ENCODE measurements at places on chromosomes 7 and 10.

GRCh38 chr7:103524042-103524907 is 78.3 kb upstream of the SLC26A5 start:
- H3K4me3 ChIP-seq = no peak overlapping the region
- H3K36me3 ChIP-seq = no peaks in the 10 kb centered on the region
- H3K27ac ChIP-seq = no peak overlapping the region
- H3K4me1 ChIP-seq = no peaks in the 10 kb centered on the region
- no peak for DNase-seq

DNA sequence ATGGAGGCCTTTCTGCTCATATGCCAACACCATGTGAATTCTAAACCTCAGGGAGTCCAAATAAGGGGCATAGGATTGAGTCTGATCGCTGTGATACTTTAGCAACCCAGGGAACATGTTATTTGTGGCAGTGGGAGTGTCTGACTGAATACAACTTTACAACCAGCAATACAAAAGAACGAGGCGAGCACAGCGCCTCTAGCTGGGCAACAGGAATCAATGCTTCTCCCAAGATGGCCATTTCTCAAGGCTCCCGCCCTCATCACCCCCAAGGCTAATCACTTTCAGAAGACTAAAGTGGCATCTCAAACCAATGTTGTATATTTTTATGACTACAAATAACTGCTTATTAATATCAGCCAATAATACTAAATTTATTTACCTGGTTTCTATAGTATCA is 28.1 kb downstream of the YWHAG start:
- no peak overlapping the region for H3K4me3 ChIP-seq
- H3K4me1 ChIP-seq = peaks cover 45% of the 10 kb centered on the region
- DNase-seq = no peak
- no peaks in the 10 kb centered on the region for H3K27me3 ChIP-seq

- DNase-seq = no peak
- peaks cover 62% of the 10 kb centered on the region for H3K27me3 ChIP-seq
These were observed 16.4 kb upstream of the PDZD8 start for GRCh38 chr10:117391436-117392205.

DNA sequence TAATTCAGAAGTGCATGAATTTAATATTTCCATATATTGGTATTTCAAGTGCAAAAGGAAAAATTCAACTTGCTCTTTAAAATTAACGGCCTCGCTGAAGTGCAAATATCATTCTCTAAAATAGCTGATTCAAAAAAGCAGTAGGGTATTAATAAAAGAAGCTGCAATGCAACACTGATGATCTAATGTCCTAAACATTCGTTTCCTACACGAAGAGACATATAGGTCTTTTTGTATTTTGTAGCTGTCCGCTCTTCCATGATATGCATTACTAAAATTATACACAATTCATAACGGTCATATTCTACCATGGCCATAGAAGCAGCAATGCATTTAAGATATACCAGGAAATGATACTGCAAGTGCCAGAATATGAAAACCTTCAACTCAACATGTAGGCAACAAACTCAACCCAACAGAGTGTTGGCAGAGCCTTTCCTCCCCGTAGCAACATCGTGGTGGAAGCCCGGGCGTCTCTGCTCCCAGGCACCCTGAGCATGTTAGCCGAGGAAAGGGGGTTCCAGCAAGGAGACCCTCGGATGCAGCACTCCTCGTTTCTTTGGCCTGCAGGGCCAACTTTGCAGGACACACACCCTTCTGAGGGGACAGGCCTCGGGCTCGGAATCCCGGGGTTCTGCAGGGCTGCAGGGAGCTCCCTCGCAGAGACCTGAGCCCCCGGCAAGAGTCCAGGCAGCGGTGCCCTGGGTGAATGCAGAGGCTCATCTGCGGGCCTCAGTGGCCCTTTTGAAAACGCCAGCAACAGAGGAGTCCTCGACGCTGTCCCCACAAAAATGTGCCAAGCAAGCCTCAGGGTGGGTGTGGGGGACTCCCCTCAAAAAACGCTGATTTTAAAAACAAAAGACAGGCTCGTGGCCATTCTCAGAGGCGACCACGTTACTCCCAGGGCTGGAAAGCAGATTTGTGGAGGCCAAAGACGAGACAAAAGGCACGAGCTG is 1.6 kb downstream of the FAM171A1 start:
- peaks cover 7% of the 10 kb centered on the region for H3K4me1 ChIP-seq
- H3K36me3 ChIP-seq = no peaks in the 10 kb centered on the region
- H3K27me3 ChIP-seq = peaks cover 51% of the 10 kb centered on the region

- H3K4me1 ChIP-seq = no peaks in the 10 kb centered on the region
- H3K27me3 ChIP-seq = peaks cover 6% of the 10 kb centered on the region
- H3K36me3 ChIP-seq = no peaks in the 10 kb centered on the region
- H3K4me3 ChIP-seq = no peak overlapping the region
These were observed 19.9 kb upstream of the FMC1 start for GRCh38 chr7:139321071-139321745.

DNA sequence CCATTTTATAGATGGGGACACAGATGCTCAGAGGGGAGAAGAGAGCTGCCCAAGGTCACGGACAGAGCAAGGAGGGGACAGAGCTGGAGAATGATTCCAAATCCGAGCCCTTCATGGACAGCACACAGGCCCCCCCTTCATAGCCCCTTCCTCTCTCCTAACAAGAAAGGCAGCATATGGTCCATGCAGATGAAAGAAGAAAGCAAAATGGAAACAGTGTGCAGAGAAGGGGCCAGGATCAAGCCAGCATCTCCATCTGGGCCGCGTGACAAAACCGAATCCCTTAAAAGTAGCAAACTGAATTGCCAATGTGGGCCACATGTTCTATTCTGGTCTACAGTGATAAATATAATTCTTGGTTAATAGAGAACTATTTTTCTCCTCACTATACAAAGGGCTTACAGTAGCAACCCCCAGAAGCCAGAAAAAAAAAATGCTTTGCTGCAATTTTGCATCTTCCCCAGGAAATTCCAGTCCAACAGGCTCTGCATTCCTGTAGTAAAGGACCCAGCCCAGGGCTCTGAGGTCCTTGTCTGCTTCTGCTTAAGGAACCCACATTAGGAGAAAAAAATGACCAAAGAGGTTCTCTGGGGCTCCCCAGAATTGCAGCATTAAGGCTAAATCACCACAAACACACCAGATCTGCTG is 7.8 kb downstream of the CPXM2 start:
- DNase-seq = no peak
- H3K27ac ChIP-seq = no peak overlapping the region
- H3K4me3 ChIP-seq = no peak overlapping the region
- H3K27me3 ChIP-seq = peaks cover 16% of the 10 kb centered on the region
- no peaks in the 10 kb centered on the region for H3K4me1 ChIP-seq
- no peaks in the 10 kb centered on the region for H3K36me3 ChIP-seq

GRCh38 chr10:35986756-35987502 is 344.8 kb upstream of the FZD8 start:
- H3K27ac ChIP-seq = no peak overlapping the region
- no peak overlapping the region for H3K4me3 ChIP-seq
- H3K36me3 ChIP-seq = no peaks in the 10 kb centered on the region
- DNase-seq = no peak
- H3K27me3 ChIP-seq = peaks cover 7% of the 10 kb centered on the region

- no peak for DNase-seq
- no peaks in the 10 kb centered on the region for H3K36me3 ChIP-seq
- H3K27ac ChIP-seq = no peak overlapping the region
- H3K27me3 ChIP-seq = peaks cover 29% of the 10 kb centered on the region
These were observed 81.6 kb upstream of the PRR15 start for GRCh38 chr7:29482056-29482455.

GRCh38 chr10:1532636-1533035 is 204.7 kb downstream of the ADARB2 start:
- H3K36me3 ChIP-seq = peaks cover 2% of the 10 kb centered on the region
- H3K27ac ChIP-seq = no peak overlapping the region
- no peak for DNase-seq
- H3K4me3 ChIP-seq = no peak overlapping the region

DNA sequence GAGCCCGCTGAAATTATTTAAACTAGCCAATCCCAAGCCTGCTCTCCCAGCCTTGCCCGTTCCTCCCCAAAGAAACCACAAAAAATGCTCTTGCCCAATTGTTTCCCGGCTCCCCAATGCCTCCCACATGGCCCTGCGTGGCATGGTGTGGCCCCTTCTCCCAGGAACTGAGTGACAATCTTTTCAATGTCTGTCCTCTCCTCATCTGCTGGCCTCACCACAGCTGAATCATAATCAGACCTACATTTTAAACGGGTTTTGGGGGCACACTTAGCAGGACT is 201.5 kb downstream of the PRPF18 start:
- H3K4me3 ChIP-seq = no peak overlapping the region
- H3K27ac ChIP-seq = peak overlapping the region; percentile 38
- H3K27me3 ChIP-seq = no peaks in the 10 kb centered on the region
- no peak for DNase-seq

GRCh38 chr7:100089458-100090196 is 858 bp downstream of the COPS6 start:
- H3K27ac ChIP-seq = peak overlapping the region; percentile 96
- no peak for DNase-seq
- H3K36me3 ChIP-seq = peaks cover 34% of the 10 kb centered on the region
- H3K27me3 ChIP-seq = no peaks in the 10 kb centered on the region
- peaks cover 30% of the 10 kb centered on the region for H3K4me1 ChIP-seq

DNA sequence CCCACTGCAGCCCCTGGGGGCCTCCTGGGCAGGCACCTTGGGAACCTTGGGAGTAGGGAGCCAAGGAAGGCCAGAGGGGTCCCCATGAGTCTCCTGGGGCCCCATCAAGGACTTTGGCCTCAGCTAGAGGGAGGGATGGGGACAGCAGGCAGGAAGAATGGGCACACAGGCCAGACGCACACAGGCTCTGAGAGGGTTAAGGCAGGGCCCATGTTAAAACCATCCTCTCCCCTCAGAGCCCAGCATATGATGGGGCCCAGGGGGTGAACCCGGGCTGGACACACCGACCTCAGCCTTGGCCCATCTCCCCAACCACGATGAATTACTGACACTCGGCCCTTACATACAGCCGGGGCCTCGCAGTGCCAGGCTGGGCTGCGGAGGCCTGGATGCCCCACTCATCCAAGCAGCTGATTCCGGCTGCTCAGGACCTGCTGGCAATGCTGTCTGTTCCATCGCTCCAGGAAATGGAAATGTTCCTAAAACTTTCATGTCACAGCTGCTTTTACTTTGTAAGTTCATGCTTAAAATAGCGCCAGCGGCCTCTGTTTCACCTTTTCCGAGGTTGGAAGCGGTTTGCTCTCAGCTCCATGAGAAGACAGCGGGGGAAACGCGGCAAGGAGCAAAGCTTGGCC is 17.3 kb upstream of the INPP5A start:
- H3K4me3 ChIP-seq = no peak overlapping the region
- H3K4me1 ChIP-seq = peaks cover 11% of the 10 kb centered on the region
- H3K27me3 ChIP-seq = no peaks in the 10 kb centered on the region
- H3K36me3 ChIP-seq = no peaks in the 10 kb centered on the region
- no peak for DNase-seq

GRCh38 chr7:117800841-117801240 is 72.4 kb downstream of the CTTNBP2 start:
- no peaks in the 10 kb centered on the region for H3K4me1 ChIP-seq
- no peak for DNase-seq
- H3K27me3 ChIP-seq = no peaks in the 10 kb centered on the region
- no peaks in the 10 kb centered on the region for H3K36me3 ChIP-seq

GRCh38 chr7:156058248-156058647 is 246.0 kb upstream of the SHH start:
- H3K36me3 ChIP-seq = no peaks in the 10 kb centered on the region
- peaks cover 2% of the 10 kb centered on the region for H3K27me3 ChIP-seq
- no peak overlapping the region for H3K4me3 ChIP-seq
- no peaks in the 10 kb centered on the region for H3K4me1 ChIP-seq
- no peak overlapping the region for H3K27ac ChIP-seq

DNA sequence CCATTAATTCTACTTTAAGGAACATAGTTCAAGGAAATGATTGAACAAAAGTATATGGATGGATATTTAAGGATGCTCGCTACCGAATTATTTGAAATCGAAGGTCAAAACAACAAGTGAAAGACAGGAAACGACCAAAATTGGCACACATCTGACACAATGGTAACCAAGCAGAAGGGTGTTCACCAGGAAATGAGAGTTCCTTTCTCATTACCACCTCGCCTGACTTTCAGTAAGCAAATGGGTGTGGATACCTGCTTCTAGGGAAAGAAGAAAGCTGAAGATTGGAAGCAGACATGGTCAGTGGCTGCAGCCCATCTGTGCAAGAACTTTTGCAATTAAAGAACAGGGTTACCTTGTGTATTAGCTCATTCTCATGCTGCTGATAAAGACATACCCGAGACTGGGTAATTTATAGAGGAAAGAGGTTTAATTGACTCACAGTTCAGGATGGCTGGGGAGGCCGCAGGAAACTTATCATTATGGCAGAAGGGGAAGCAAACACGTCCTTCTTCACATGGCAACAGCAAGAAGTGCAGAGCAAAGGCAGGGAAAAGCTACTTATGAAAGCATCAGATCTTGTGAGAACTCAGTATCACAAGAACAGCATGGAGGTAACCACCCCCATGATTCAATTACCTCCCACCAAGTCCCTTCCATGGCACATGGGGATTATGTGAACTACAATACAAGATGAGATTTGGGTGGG is 6.2 kb upstream of the TMEM273 start:
- H3K36me3 ChIP-seq = no peaks in the 10 kb centered on the region
- no peak for DNase-seq
- H3K27ac ChIP-seq = no peak overlapping the region

DNA sequence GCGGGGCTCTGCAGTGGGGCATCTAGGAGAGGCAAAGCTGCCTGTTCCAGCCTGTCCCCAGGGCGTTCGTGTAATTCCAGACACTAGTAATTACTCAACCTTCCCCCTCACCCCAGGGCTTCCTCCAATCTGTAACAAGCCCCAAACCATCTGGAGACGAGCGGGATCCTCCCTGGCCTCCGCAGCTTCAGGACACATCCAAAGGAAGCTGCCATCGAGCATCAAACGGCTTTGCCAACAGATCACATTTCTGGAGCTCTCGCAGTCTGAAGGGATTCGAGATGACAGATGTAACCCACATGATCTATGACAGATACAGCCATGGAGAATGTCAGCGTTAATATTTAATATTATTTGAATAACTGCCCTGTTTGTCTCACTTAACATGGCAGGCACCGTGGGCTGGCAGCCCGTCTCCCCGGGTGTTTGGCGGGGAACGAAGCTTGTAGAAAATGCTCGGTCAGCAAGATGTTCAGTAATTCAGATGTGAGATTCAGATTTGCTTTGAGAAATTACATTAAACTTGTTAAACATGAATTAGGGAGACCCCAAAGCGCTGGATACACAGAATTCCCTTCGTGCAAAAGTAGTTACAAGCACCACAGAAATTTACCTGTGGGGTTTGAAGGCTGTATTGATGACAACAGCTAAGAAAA is 108.5 kb upstream of the C7orf33 start:
- DNase-seq = no peak
- no peaks in the 10 kb centered on the region for H3K27me3 ChIP-seq
- no peaks in the 10 kb centered on the region for H3K36me3 ChIP-seq

DNA sequence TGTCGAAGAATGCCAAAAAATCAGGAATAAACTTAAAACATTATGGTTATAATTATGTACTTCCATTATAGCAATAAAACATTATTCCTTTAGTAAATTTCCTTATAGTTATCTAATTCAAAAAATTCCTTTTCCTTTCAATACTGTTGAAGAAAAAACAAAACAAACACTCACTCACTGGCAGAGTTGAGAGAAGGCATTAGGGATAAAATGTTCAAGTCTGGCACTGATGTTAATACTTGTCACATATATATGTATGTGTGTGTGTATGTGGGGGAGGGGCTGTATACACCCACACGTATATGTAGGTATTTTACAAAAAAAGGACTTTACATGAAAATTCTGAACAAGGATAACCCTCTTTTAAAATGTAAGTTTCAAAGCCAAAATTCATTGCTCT is 150.2 kb upstream of the MEOX2 start:
- H3K27ac ChIP-seq = no peak overlapping the region
- peaks cover 4% of the 10 kb centered on the region for H3K4me1 ChIP-seq
- H3K27me3 ChIP-seq = no peaks in the 10 kb centered on the region
- no peak overlapping the region for H3K4me3 ChIP-seq
- no peaks in the 10 kb centered on the region for H3K36me3 ChIP-seq
- no peak for DNase-seq
